ENCODE measurements at places on chromosomes 16 and 17. TPM values are rescaled to one million over a fixed set of nuclear protein-coding genes. Genes with fewer than 3 reads are reported as not detected.

GRCh38 chr16:81879625-81880024 lies 100.5 kb downstream of the PLCG2 start:
- no peaks in the 10 kb centered on the region for H3K4me1 ChIP-seq
- H3K36me3 ChIP-seq: no peaks in the 10 kb centered on the region
- H3K4me3 ChIP-seq: no peak overlapping the region

KRTAP4-5 gene
- not detected for total RNA-seq

- H3K27ac ChIP-seq: no peak overlapping the region
- peak; percentile 33 for DNase-seq
- no peaks in the 10 kb centered on the region for H3K4me1 ChIP-seq
- no peak overlapping the region for H3K4me3 ChIP-seq
- H3K36me3 ChIP-seq: no peaks in the 10 kb centered on the region
These were observed 88.6 kb downstream of the USP31 start for GRCh38 chr16:23060458-23061320.

MYH13 gene
- total RNA-seq: not detected

DNA sequence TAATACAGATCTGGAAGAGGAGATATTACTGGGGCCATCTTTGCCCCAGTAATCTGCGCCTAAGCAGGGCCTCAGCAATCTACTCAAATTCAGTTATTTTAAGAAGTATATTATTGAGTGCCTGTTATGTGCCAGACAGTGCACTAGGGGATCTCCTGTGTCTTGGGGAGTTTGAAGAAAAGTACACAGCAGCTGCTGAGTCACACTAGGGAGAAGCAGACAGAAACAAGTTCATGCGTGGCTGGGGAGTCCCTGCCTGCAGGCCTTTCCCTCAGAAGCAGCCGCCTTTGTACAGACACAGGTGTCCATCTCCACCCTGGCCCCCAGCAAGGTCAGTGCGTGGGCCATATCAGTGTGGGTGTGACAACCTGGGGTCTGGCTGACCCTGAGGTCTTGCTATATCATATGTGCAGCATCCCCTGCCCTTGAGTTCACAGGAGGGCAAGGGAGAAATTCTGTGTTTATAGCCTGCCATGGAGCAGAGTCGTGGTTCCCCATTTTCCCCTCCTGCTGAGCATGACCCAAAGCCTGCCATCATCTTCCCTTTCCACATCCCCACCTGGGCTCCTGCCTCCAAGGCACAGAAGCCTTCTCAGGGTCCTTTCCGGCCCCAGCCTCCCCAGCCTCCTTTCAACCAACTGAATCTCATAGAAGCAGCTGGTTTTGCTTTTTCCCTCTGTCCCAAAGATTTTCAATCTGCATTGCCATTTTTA lies 229.9 kb upstream of the SDK2 start:
- H3K27me3 ChIP-seq: no peaks in the 10 kb centered on the region
- H3K4me3 ChIP-seq: no peak overlapping the region
- DNase-seq: no peak
- H3K27ac ChIP-seq: no peak overlapping the region

CIBAR2 gene
- total RNA-seq: not detected

- H3K4me3 ChIP-seq: peak overlapping the region; percentile 26
- H3K27ac ChIP-seq: peak overlapping the region; percentile 57
- no peaks in the 10 kb centered on the region for H3K27me3 ChIP-seq
- peaks cover 8% of the 10 kb centered on the region for H3K36me3 ChIP-seq
- peak; percentile 75 for DNase-seq
- peaks cover 17% of the 10 kb centered on the region for H3K4me1 ChIP-seq
These were observed 16.7 kb downstream of the UNC13D start for GRCh38 chr17:75827308-75828075.

GRCh38 chr16:962901-963814 lies 7.6 kb downstream of the LMF1 start:
- no peak overlapping the region for H3K27ac ChIP-seq
- DNase-seq: peak; percentile 41
- H3K4me1 ChIP-seq: peaks cover 14% of the 10 kb centered on the region
- no peaks in the 10 kb centered on the region for H3K27me3 ChIP-seq
